ENCODE measurements at places on chromosomes 12 and 14. TPM values are rescaled to one million over a fixed set of nuclear protein-coding genes. Genes with fewer than 3 reads are reported as not detected.

NGB gene
- total RNA-seq: not detected

- no peak for DNase-seq
- no peaks in the 10 kb centered on the region for H3K27me3 ChIP-seq
- no peaks in the 10 kb centered on the region for H3K36me3 ChIP-seq
- H3K4me3 ChIP-seq: peak overlapping the region; percentile 76
- no peaks in the 10 kb centered on the region for H3K4me1 ChIP-seq
- H3K27ac ChIP-seq: peak overlapping the region; percentile 100
These were observed 1.6 kb downstream of the SETD1B start for GRCh38 chr12:121805171-121806008.

DNA sequence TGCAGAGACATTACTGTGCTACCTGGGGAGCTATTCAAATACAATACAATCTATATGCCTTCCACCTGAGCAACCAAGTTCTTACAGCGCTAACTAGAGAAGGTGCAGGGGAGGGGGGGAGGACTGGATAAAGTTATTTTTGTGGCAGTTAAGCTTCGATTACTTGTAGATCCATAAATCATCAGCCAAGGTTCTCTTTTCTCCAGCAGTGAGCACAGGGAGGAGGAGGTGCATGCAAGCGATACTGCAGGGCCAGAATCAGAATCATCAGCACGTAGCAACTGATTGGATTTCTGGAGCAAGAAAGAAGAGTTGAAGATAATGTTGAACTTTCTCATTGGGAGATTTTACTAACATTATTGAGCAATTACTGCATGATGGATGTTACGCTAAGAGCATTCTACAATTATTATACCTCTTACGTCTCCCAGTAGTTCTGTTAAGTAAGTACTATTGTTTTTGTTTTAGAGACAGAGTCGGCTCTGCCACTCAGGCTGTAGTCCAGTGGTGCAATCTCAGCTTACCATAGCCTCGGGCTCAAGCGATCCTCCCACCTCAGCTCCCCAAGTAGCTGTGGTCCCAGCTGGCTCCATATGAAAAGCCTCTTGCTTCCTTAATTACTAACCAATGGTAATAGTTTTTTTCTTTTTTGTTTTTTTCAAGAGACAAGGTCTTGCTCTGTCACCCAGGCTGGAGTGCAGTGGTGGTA lies 74.6 kb upstream of the EEA1 start:
- no peak overlapping the region for H3K27ac ChIP-seq
- DNase-seq: no peak
- H3K4me1 ChIP-seq: no peaks in the 10 kb centered on the region
- no peaks in the 10 kb centered on the region for H3K36me3 ChIP-seq

GRCh38 chr12:104767261-104767660 lies 190.8 kb downstream of the SLC41A2 start:
- no peak for DNase-seq
- no peak overlapping the region for H3K27ac ChIP-seq
